ENCODE measurements at places on chromosomes 11 and 22.

DNA sequence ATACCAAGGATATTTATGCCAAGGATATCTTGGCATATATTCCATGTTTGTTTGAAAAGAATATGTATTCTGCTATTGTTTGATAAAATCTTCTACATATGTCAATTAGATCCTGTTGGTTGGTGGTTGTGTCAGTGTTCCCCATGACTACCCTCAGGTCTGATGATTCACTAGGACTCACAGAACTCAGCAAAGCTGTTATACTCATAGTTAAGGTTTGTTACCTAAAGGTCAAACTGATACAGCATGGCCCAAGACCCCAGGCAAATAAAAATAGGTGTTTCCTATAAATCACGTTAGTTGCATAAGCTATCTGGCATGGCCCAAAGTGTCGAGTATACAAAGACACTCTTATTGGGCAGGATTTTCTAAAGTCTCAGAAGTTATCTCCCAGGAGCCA, 30.2 kb upstream of the B3GNT6 start:
- no peak for DNase-seq

DNA sequence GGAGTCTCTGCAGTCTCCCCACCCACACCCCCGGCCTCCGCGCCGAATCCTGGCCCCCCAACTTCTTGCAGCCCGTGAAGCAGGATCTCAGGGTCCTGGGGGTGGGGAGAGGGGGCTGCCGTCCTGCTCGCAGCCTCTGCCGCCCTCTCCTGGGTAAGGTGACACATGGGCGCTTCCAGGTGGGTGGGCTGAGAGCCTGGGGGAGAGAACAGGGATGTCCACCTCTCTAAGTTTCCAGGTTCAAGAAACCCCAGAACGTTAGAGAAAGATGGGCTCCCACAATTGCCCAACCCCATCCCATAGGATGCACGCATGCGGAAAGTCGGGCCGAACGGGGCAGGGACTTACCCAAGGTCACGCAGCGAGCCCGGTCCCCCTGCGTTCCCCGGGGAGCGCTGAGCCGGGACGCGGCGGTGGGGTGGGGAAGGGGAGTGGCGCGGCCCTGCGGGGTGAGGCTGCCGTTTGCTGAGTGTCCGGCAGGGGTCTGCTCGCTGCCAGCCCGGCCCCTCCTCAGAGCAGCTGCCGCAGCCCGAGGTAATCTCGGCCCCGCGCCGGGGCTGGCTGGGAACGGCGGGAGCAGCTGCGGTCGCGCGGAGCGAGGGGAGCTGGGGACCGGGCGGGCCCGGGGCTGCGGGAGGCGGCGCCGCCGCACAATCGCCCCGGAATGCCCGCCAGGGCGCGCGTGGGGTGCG, 705 bp upstream of the CAPN1 start:
- peak; percentile 70 for DNase-seq

DNA sequence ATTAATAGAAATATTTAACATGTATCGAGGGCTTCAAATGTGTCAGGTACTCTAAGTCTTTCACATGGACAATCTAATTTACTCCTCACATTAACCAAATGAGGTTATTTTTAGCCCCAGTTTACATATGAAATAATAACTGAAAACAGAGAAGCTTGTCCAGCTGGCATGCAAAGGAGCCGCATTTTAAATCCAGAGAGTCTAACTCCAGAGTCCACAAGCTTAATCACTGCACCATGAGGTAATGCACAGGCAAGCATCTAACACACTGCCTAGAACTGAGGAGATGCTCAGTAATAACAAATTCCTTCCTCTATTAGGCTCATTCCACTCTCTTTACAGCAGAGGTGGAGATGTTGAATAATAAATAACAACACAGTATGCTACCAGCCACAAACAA, 165.7 kb upstream of the GUCY1A2 start:
- DNase-seq: no peak

DNA sequence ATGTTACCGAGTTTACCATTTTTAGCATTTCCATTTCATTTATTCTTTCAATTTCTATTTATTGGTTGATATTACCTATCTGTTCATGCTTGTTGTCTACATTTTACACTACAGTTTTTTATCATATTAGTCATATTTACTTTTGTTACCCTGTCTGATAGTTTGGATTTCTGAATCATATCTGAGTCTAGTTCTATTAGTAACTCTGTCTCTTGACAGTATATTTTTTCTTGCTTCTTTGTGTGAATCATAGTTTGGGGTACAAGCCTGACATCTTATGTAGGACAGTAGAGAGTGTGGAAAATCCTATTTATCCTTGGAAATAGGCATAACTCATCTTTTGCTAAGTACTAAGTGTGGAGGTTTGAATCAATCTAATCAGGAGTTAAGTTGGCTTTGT, 263.9 kb upstream of the SESN3 start:
- no peak for DNase-seq

DNA sequence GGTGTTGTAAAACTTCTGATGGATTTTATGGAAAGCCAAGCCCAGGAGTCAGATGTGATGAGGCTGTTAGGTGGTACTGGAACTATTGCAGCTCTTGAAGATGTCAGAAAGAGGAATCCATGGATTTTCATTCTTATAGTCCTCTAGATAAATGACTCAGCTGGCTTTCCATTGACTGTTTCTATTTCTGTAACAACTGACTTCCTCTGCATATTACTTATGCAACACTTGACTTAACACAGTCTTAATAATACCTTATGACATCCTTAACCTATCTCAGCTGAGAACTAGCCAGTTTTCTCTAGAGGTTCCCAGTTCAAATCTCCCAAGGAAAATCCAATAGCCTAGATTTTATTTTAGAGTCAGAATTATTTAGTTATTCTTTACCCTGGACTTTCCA, 263.8 kb downstream of the LUZP2 start:
- no peak for DNase-seq

DNA sequence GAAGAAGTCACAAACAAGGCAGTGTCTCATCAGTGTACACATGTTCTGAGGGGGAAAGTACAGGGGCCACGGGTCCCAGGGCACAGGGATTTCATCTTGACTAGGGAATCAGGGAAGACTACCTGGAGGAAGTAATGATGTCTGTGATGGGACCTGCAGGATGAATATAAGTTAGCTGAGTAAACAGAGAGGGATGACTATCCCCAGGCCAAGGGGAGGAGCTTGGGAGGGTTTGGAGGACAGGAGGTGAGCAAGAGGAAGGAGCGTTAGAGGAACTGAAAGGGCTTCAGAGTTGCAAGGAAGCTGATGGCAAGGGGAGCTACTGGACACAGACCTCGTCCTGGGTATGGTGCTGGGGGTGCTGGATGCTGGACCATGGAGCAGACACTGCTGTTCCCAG, 56.4 kb downstream of the TRAF6 start:
- DNase-seq: no peak

All from activated naive CD4-positive, alpha-beta T cell treated with Interleukin-2 at 50 U/mL for 16 hours (primary cell).